ENCODE measurements at places on chromosomes 1 and 21.

DNA sequence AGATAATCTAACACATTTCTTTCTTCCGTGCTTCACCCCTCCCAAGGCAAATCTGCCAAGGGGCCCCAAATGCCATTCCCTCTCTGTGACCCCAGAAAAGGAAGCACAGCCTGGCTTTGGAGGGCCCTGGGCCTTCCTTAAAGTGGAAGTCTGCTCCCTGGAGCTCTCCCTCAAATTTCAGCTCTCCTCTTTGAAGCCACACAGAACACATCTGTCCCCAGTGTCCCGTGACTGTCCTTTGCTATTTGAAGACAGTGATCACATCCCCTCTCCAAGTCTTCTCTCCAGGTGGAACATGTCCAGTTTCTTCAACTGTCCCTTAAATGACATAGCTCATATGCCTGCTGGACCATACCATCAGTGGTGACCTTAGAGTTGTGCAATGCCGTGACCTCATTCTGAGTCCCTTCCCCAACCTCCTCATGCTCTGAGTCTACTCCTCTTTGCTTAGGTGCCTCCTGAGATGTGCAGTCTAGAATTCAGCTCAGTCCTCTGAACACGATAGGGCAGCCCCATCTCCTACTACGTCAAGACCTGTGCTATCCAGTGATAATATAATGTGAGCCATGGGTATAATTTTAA is 18.4 kb upstream of the FOXO6 start:
- no peak for DNase-seq

DNA sequence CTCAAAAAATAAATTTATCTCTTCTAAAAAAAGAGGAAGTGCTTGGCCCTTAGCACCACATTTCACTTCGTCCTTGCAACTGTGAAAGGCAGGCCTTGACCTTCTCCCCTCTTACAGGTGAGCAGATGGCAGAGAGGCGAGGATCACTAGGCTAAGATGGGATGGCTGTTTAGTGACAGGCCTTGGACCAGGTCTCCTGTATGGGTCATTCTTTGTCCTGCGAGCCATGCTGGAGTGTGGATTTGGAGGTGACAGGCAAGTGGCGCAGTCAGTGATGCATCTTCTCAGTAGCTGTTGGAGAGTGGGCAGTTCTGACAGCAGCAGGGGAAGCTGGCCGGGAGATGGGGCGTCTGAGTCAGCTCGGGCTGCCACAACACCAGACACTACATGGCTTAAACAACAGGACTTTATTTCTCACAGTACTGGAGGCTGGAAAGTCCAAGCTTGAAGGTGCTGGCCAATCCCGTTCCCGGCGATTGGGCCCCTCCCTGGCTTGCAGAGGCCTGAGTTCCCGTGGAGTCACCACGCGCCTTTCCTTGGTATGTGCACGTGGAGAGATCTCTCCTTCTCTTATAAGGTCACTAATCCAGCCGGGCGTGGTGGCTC is 16.5 kb downstream of the SLC27A3 start:
- DNase-seq, result no peak

DNA sequence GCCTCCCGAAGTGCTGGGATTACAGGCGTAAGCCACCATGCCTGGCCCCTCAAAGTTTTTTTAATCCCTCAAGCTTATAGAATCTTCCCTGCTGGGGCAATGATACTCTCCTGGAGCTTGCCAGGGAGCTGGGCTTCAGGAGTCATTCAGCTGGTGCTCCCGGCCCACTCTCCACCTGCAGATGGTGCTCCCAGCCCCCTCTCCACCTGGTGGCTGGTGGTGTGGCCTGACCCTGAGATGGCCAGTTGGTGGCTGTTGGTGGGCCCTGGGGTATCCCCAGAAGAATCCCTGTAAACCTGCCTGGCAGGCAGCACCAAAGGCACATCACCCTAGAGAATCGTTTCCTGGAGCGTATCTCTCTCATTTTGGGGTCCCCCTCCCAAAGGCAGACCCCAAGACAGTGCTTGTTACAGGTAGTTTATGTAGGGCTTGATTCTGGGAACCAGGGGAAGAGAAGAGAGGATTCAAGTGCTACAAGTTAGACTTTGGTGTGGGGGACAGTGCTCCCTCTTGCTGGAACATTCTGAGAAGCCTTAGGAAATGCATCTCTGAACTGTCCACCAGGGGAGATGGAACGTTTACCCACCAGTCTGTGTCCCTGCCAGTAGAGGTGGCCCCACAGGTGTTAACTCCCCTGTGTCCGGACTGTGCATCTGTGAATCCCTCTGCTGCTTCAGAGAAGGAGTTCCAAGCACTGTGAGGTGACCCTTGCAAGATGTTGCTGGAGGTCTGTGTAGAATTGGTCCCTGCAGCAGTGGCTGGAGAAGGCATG is 29.1 kb upstream of the ACTL8 start:
- no peak for DNase-seq

GRCh38 chr1:5959087-5959486 is 33.1 kb downstream of the NPHP4 start:
- no peak for DNase-seq

- DNase-seq, result no peak
Measured at GRCh38 chr21:22250355-22250754, 1252.1 kb downstream of the NCAM2 start.

DNA sequence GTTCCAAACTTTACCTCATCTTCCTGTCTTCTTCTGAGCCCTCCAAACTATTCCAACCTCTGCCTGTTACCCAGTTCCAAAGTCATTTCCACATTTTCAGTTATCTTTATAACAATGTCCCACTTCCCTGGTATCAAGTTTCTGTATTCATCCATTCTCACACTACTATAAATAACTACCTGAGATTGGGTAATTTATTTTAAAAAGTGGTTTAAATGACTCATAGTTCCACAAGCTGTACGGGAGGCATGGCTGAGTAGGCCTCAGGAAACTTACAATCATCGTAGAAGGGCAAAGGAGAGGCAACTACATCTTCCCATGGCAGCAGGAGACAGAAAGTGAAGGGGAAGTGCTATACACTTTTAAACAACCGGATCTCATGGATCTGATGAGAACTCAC is 428.5 kb upstream of the RGS18 start:
- no peak for DNase-seq

DNA sequence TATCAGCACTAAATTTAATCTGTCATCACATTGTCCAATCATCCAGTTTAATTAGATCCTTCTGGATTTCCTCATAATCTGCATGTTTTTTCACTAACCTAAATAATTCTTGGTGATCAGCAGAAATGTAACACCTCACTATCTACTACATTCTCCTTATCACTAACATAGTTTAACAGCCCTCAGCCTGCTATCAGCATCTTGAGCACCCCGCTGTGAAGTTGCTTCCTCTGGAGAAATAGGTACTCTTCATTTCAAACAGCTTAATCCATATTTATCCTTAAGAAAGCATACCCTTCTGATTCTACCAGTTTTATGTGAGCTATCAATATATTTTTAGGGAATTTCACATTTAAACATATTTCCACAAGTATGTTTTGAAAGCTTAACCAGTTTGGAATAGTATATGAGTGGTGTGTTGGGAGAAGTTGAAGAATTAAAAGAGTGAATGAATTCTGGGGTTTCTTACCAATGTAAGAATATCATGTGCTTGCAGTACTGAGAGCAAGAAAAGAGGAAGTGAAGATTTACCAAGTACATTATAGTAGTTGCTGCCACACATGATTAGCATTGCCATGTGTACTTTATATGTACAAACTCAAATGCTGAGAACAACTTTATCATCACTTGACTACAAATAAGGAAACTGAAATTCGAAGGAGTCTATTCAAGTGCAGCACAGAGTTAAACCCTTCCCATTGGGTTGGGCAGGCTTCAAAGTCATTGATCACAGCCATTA is 771.1 kb upstream of the ADGRL4 start:
- DNase-seq, result no peak

GRCh38 chr1:67171978-67172377 is 5.7 kb downstream of the IL23R start:
- no peak for DNase-seq

- no peak for DNase-seq
Measured at GRCh38 chr1:1216770-1217620, 3.0 kb upstream of the TNFRSF4 start.

- no peak for DNase-seq
Measured at GRCh38 chr1:153945131-153945794, 1.3 kb downstream of the DENND4B start.

DNA sequence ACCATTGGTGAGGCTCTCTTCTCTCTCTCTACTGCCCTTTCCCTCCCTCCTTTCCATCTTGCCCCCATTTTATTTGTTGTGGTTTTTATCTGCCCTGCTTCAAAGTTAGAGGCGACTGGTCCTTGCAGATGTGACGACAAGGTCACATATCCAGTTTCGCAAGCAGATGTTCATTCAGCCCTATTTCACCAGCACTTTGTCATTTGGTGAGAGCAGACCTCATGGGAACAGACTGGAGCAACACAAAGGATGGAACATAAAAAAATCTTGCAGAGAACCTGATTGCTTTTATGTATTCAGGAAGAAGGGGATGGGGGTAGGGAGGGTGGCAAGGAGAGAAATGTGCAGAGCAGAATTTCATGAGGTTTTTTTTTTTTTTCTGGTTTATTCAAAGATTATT is 84.3 kb downstream of the ELAVL4 start:
- no peak for DNase-seq

GRCh38 chr1:234214129-234214910 is 158.9 kb upstream of the COA6 start:
- DNase-seq, result no peak

- peak; percentile 3 for DNase-seq
Measured at GRCh38 chr1:178774263-178774662, 49.2 kb downstream of the RALGPS2 start.

DNA sequence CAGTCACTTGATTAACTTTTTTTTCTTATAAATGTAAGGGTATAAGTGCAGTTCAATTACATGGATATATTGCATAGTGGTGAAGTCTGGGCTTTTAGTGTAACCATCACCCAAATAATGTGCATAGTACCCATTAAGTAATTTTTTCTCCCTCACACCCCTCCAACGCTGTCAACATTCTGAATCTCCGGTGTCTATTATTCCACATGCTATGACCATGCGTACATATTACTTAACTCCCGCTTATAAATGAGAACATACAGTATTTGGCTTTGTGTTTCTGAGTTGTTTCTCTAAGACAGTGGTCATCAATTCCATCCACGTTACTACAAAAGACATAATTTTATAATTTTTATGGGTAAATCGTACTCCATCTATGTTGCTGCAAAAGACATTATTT is 1191.1 kb downstream of the NCAM2 start:
- no peak for DNase-seq

- DNase-seq, result no peak
Measured at GRCh38 chr1:236304682-236305081, 22.9 kb upstream of the ERO1B start.

DNA sequence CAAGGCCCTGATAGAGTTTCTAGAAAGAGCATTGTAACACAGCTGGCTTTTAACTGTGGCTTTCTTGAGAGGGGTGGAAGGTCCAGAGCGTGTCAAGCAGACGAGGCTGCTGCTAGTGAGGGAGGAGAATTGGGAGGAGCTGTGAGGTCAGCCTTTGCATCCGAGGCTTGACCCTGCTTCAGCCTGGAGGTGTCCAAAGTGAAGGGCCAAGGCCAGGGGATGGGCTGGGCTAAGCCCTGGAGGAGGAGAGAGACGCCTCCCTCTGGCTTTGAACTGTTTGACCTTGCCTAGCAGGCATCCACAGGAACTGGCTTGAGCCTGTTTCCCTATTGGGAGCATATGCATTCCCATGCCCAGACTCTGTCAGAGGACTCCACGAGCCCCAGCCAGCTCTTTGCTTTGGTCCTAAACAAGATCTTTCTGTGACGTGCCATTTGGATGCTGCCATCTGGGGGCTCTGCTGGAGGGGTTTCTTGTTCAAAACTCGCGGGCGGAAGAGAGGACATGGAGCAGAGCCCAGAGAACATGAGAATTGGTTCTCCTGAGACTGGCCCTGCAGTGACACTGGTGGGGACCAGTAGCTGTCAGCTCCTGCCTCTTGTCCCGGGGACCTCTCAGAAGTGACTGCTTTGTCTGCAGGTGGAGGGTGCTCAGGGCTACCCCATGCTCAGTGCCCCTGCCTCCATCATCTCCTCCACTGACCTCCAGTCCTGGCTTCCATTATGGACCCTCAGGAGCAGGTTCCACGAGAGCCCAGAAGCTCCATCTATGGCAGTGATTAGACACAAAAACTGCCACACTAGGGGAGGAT is 5.5 kb downstream of the ACTRT2 start:
- no peak for DNase-seq

DNA sequence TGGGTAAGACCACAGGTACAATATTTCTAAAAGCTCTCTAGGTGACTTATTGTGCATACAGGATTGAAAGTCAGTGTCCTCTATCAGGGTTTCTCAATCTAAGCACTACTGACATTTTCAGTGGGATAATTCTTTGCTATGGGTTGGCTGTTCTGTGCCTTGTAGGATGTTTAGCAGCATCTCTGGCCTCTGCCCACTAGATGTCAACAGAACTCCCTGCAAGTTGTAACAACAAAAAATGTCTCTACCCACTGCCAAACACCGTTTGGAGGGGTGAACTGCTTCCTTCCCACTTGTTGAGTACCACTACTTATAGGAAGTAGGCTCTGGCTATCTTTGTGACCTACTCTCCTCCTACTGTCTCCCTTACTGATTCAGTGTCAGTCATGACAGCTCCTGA is 90.1 kb upstream of the ZRANB2 start:
- DNase-seq, result no peak

DNA sequence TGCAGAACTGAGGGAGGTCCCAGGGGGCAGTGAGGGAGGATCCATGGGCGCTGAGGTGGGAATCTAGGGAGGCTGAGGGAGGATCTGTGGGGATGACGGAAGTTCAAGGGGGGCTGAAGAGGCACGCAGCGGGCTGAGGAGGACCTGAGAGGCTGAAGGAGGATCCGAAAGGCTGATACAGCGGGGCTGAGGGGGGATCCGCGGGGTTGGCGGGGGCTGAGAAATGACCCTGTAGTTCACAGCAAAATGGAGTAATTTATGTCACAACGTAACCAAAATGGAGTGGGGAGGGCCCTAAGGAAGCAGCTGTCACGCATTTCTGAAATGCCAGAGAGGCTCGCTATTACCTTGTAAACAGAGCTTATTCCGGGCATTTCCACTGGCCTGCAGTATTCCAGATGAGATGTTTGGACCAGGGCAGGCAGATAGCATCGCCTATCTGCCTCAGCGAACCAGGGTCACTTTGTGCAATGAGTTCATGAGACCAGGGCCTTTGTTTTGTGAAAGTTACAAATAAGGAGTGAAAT is 926 bp upstream of the MRPL55 start:
- DNase-seq, result no peak

DNA sequence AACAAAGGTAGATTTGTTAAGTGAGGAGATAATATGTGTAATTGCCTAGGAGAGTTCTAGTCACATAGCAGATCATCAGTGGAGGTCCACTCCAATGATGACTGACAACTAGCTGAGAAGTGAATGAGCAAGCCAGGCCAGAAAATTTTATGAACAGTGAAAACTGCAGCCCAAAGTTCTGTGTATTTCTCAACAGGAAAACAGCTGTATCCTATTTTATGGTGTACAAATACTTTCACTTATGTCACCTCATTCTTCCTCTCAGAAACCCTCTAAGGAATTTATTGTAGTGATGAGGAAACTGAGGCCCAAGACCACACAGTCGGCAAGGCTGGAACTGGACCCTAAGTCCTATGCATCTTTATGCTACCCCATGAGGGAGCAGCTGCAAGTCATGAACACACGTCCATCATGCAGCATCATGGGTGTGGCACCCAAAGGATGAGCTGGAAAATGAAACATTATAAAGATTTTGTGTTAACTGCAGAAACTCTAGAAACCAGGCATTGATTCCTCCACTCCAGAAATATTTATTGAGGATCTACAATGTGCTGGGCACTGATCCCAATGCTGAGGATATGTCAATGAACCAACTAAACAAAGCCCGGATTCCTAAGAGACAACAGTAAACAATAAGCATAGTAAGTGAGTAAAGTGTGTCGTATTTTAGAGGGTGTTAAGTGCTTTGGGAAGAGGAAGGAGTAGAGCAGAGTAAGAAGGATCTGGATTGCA is 99.5 kb upstream of the DUSP10 start:
- DNase-seq, result no peak

- no peak for DNase-seq
Measured at GRCh38 chr1:214233856-214234634, 46.9 kb upstream of the SMYD2 start.

All from DMS79 treated with DMSO at 0.1 percent for 48 hours (cell line).